Gastroesophageal sphincter (tissue), 4 donors: ENCODE measurements at places on chromosomes 5 and 9. TPM values are rescaled to one million over a fixed set of nuclear protein-coding genes. Genes with fewer than 3 reads are reported as not detected.
A peak's percentile ranks its signal among the peaks of the same experiment; 100 is the strongest.

DNA sequence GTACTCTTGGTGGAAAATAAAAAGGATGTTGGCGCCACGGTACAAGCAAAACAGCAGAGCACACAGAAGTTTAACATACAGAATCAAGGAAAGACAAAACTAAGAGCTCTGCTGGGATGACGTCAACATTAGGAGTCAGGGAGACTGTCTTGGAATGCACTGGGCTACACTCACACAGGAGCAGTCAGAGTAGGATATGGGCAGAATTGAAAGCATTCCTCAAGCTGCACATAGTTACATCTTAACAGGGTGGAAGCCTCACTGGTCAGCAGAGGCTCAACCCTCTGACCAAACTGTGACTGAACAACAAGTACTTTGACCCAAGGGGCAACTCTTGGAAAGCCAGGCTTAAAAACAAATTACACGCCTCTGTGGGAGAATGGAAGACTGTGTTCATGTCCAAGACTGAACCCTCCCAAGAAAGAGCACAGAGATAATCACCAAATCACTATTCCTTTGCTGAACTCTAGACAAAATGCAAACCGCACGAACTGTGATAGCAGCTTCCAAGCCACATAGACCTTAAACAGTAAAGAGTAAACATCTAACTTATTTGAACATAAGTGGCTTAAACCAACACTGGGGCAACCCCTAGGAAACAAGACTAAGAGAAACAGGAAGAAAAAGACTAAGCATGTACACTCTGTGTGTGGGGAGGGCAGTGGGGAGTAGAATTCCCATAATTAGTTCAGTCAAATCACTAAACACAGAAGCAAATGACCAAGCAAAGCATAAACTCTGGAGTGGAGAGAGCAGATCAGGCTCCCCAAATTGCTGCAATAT, 772.7 kb downstream of the PRELID2 start:
- no peak for ATAC-seq

- ATAC-seq = peak; percentile 90
Observed at GRCh38 chr5:109455598-109456096, 45.9 kb upstream of the PJA2 start.

GRCh38 chr9:110499608-110500007, 79.9 kb downstream of the SVEP1 start:
- no peak for ATAC-seq

- ATAC-seq = peak; percentile 78
Observed at GRCh38 chr5:127870914-127871313, 167.7 kb downstream of the CCDC192 start.

DNA sequence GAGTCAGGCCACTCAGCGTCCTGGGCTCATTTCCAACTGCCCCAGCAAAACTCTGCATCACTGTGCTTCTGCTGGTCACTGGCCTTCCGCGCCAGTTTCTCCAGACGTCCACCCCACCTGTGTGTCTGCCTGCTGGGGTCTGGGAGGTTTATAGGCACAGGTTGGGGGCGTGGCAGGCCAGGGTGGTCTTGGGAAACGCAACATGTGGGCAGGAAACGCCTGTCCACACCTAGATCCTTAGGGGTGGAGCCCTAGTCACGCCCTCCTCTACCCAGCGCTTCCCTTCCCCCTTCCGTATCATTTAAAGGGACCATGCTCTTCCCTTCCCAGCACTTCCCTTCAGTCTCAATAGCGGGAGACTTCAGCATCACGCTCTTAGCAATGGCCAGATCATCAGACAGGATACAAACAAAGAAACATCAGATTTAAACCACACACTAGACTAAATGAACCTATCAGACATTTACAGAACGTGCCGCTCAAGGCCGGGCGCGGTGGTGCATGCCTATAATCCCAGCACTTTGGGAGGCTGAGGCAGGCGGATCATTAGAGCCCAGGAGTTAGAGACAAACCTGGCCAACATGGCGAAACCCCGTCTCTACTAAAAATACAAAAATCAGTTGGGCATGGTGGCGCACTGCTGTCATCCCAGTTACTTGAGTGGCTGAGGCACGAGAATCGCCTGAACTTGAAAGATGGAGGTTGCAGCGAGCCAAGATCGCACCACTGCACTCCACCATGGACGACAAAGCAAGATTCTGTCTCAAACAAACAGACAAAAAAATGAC, 11.8 kb upstream of the BTNL9 start:
- no peak for ATAC-seq

DNA sequence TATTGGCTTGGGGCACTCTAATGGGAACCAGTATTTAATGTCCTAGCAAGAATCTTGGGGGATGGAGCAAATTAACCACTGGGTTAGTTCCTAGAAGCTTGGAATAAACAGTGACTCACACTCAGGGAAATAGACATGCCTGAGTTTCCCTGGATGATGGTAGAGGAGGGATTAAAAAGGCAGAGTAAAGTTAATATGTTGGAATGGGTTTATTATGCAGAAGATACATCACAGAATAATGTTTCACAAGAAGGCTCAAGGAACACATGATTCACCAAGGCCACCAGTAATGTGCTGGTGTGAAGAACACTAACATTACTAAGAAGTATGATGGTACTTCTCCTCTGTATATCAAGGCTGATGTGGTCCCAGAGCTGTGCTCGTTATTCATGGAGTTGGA, 752.9 kb upstream of the SEMA6A start:
- peak; percentile 22 for ATAC-seq

DNA sequence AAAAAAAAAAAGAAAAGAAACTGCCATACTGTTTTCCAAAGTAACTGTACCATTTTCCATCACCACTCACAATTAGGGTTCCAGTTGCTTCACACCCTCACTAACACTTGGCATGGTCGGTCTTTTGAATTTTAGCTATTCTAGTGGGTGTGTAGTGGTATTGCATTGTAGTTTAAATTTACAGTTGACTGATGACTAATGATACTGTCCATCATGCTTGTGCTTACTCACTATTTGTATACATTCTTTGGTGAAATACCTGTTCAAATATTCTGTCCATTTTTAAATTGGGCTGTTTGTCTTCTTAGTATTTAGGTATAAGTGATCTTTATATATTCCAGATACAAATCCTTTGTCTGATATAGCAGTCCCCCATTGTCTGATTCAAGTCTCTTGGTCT, 36.2 kb upstream of the ZNF169 start:
- no peak for ATAC-seq

DNA sequence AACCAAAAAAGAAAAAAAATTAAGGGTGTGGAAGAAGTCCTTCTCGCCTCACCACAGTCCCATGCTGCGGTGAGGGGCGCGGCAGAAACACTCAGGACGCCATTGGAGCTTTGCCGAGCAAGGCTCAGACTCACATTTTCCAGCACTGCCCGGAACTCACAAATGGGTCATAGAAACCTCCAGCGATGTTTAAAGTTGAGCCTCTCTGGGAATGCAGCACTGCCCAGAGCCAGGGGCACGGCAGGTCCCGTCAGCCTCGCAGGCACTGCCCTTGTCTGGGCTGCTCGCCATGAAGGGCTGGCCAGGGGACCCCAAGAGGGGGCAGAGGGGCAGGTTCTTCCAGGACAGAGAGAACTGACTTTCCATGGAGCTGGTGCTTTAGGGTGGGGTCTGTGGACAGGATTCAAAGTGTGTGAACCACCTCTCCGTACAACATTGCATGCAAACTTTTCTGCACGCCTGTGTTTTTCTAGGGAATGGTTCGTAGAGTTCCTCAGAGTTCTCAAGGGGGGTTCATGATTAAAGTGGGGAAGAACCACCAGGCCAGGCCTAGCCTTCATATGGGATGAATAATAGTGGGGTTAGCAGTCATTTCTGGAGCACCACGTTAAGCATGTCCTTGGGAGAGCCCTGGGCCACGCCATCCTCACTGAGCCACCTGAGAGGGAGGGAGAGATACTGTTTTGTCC, 38.4 kb downstream of the PRRX2 start:
- ATAC-seq = peak; percentile 78

DNA sequence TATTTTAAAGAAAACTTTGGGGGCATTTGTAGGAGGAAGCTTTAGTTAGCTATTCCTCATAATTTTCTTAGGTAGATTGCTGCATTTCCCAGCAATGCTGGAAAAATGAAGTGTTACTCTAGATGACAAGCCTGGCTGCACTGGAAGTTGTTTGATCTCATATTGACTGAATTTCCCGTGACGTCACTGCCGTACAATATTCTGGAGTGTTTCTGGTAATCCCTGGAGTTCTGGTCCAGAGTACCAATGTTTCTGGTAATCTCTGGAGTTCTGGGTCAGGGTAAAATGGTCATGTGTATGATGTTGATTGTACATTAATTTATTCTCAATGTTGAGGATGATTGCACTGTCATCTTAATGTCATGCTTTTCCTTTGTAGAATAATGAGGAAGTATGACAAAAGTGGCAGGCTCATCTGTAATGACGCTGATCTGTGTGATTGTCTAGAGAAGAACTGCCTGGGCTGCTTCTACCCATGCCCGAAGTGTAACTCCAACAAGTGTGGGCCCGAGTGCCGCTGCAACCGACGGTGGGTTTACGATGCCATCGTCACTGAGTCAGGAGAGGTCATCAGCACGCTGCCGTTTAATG, 26.2 kb downstream of the ARL14EPL start:
- ATAC-seq = no peak

DNA sequence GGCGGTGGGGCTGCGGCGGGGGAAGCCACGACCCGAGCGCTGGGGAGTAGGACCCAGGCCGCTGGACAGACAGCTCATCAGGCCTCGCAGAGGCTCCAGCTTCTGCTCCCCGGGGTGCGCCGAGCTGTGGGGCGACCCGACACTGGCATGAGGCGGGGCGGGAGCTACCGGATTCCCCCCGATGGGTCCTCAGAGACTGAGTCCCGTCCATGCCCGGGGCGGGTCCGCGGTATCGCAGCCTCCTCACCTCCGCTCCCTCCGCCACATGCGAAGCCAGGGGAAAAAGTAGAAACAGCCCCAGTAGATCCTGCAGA, 2.6 kb upstream of the CCL27 start:
- peak; percentile 14 for ATAC-seq

DNA sequence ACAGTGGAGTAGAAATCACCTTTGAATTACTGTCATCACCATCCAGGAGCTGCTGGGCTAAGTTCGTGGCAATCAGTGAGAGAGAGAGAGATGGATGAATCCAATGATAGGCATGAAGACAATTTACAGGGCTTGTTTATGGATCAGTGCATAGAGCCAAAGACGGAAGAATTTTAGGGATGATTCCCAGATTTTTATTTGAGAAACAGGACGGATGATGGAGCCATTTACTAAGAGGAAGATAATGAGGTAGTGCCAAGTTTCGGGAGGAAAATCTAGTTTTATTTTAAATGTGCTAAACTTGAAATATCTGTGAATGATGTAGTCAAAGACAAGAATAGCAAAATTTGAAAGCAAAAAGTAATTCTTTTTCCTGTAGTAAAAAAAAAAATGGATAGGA, 394.2 kb upstream of the PAPPA start:
- no peak for ATAC-seq

DNA sequence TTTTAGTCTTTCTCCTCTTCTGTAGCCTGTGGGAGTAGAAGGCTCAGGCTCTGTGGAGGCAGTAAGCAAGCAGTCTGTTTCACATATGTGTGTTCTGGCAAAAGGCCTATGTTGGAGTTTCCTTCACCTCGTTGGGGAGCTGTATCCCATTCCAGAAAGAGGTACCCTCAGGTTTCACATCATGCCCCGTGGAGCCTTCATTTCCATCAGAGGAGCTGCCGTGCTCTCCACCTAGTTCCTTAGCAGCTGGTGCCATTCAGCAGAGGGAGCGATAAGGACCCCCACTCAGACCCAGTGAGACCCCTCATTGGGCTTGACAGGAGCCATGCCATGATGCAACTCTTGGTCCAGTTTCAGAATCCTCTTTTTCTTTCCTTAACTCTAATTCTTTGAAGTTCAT, 50.6 kb upstream of the ANGPTL2 start:
- no peak for ATAC-seq

DNA sequence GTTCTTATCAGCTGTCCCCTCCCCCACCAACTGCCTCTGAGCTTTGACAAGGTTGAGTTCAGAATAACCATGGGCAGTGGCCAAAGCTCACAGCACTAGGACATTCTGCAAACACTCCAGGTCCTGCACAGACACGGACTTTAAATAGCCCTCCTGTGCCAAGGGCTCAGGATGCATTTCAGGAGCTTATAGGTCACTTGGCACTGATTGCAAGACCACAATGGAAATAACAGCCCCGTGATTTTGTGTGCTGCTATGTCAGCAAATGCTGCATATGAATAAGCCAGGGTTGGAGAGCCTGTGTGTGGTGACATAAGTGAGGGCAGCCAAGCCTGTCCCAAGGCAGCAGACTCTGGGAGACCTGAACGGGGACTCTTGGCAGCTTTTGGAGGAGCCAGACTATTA, 150.7 kb downstream of the DMRT2 start:
- no peak for ATAC-seq

- no peak for ATAC-seq
Observed at GRCh38 chr5:124671193-124671592, 75.2 kb downstream of the ZNF608 start.

DNA sequence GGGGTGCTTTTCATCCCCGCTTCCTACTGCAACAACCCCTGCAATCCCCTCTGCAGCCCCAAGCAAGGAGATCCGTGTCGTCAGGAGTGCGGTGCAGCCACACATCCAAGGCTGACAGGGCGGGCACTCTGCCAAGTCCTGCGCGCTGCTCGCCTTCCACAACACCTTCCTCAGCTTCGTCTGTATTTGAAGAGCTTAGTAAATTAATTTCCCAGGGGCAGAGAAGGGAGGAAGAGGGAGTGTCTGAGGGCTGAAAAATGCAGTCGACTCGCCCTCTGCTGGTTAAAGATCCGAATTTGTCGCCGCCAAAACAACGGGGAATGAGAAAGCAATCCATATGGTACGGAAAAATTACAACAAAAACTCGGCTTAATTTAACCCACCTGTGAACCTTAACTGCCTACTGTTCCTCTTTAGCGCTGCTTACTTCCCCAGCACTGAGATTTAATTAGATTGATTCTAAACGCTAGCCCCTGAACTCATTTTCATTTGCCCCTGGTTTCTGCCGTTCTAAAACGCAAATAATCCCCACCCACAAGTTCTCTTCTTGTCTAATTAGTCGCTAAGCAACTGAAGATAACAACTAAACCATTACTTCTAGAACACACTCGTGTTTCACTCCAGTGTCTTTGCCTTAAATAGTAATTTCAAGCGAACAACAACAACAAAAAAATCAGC, 10.9 kb upstream of the PCDHB1 start:
- ATAC-seq = peak; percentile 37

DNA sequence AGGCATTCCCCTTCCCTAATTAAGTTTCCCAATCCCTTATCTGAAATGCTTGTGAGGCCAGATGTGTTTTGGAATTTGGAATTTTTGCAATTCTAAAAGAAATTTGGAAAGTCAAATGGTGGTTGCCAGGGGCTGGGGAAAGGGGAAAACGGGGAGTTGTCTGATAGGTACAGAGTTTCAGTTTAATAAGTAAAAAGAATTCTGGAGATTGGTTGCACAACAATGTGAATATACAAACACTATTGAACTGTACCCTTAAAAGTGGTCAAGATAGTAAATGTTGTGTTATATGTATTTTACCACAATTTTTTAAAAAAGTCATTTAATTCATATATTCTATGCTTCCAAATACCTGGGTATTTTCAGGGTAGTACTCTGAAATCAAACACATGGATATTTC, 154.5 kb downstream of the ADAMTS12 start:
- no peak for ATAC-seq

- no peak for ATAC-seq
Observed at GRCh38 chr9:112838342-112838741, 52.3 kb downstream of the SLC46A2 start.

Gene GPR150
- total RNA-seq = 0.31 TPM

Gene C9orf153
- total RNA-seq = 0.54 TPM

Gene ORM1
- total RNA-seq = 1.6 TPM

Gene HTR1A
- not detected for total RNA-seq

Gene PCDHA1
- total RNA-seq = not detected

Gene NR4A3
- total RNA-seq = 1.1 TPM

Gene FOXD4L6
- total RNA-seq = not detected
